HCT116 (cell line): ENCODE measurements at places on chromosomes 6 and 20.

- no peak for DNase-seq
These were observed 312.8 kb upstream of the JAG1 start for GRCh38 chr20:10986586-10986985.

DNA sequence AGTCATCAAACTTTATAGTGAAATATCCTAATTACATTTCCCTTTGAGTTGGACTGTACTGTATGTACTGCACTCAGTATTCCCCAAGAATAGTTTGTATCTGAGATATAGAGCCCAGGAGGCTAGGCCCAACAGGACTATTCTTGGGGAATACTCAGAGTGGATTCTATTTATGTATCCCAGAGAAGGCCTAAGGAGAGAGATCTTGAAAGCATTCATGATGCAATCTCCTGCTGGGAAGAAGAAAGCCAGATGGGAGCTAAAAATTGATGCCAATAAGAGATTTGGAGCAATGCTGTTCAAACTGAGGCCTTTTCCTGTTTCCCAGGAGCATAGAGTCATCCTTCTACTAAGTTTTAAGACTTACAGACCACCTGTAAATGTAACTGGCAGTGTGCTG lies 452.1 kb upstream of the PLCB4 start:
- no peak for DNase-seq

DNA sequence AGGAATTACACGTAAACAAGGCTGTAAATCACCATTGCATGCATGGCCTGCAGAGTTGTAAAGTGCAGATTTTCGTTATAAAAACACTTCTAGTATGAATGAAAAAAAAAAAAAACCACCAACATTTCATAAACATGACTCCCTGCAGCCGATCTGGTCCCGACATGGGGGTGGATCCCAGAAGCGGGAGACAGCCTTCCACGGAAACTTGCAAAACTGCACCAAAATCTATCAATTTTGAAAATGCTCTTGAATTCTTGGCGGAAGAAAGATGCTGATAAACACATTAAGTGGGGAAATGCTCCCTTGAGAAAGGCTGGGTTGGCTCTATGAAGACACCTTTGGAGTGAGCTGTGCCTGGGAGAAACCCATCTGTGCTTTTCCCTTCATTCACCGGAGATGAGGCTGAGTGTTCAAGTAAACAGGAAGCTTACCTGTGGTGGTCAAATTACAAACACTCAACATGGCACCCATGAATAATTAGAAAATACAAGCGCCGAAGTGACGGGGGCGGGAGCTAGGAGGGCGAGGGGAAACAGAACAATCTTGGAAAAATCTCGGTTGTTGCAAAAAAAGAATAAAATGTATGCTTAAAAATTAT lies 845 bp upstream of the ANKRD60 start:
- no peak for DNase-seq

- DNase-seq: no peak
These were observed 123.3 kb upstream of the GGTLC1 start for GRCh38 chr20:24111858-24112257.
